Vein endothelial cell (primary cell): ENCODE measurements at places on chromosomes 13 and 19. TPM values are rescaled to one million over a fixed set of nuclear protein-coding genes. Genes with fewer than 3 reads are reported as not detected.

The DKKL1 gene
- 0.98 TPM in 1 of 2 replicates, not detected in the other for total RNA-seq

The FAM32A gene
- 129 and 143 TPM in 2 replicates for total RNA-seq

The F10 gene
- total RNA-seq: not detected in 2 replicates

The ATXN8OS gene
- total RNA-seq: not detected in 2 replicates

The RNF113B gene
- total RNA-seq: not detected in 2 replicates

The ZNF135 gene
- total RNA-seq: 0.98 and 2.1 TPM in 2 replicates

The ZNF579 gene
- total RNA-seq: 5.1 and 11.8 TPM in 2 replicates

The NCR1 gene
- not detected in 2 replicates for total RNA-seq

The LRRC63 gene
- 0.10 TPM in 1 of 2 replicates, not detected in the other for total RNA-seq

The CGB1 gene
- not detected in 2 replicates for total RNA-seq

The TUBA3C gene
- total RNA-seq: not detected in 2 replicates

The ITGBL1 gene
- total RNA-seq: 7.0 and 9.1 TPM in 2 replicates
